Brain microvascular endothelial cell (primary cell): ENCODE measurements at places on chromosomes 5 and 9.
A peak's percentile ranks its signal among the peaks of the same experiment; 100 is the strongest.

GRCh38 chr5:130529111-130529510 is 624.8 kb downstream of the CHSY3 start:
- no peak for DNase-seq

GRCh38 chr5:52784737-52785136 is 3.0 kb upstream of the ITGA1 start:
- DNase-seq: no peak

- DNase-seq: no peak
These were observed 33.9 kb upstream of the ABCA1 start for GRCh38 chr9:104961701-104962359.

DNA sequence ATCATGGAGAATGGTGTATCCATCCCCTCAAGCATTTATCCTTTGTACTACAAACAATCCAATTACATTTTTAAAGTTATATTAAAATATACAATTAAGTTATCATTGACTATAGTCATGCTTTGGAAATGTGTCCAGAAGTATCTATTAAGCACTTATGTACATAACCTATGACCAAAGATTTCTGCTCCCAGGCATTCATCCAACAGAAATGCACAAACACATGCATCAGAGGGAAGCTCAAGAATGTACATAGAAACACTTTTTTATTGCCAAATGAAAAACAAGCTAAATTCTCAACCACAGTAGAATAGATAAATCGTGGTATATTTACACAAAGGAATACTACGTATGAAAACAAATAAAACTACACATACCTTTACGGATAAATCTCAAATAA is 700.5 kb upstream of the ZNF608 start:
- DNase-seq: peak; percentile 77

- DNase-seq: peak; percentile 97
These were observed 191.6 kb upstream of the MSX2 start for GRCh38 chr5:174532455-174533453.

DNA sequence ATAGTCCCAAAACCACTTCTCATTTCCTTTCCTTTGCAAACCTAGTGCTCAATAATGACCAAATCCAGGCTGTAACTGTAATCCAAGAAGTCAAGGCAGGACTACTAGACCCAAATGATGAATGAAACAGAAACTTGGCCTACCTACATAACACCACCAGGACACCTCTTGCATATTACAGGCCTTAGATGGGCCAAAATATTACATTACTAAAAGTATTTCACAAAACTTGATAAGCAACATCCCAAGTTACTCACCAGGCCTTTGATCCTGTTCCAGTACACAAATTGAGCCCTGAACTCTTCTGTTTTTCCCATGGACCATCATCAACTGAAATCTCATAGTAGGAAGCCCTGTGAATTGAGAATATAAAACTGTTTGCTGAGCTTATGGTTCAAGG is 34.8 kb downstream of the NADK2 start:
- DNase-seq: no peak

GRCh38 chr5:175790796-175791195 is 80.6 kb upstream of the CPLX2 start:
- DNase-seq: no peak

- DNase-seq: no peak
These were observed 22.1 kb upstream of the UGCG start for GRCh38 chr9:111874500-111874899.

DNA sequence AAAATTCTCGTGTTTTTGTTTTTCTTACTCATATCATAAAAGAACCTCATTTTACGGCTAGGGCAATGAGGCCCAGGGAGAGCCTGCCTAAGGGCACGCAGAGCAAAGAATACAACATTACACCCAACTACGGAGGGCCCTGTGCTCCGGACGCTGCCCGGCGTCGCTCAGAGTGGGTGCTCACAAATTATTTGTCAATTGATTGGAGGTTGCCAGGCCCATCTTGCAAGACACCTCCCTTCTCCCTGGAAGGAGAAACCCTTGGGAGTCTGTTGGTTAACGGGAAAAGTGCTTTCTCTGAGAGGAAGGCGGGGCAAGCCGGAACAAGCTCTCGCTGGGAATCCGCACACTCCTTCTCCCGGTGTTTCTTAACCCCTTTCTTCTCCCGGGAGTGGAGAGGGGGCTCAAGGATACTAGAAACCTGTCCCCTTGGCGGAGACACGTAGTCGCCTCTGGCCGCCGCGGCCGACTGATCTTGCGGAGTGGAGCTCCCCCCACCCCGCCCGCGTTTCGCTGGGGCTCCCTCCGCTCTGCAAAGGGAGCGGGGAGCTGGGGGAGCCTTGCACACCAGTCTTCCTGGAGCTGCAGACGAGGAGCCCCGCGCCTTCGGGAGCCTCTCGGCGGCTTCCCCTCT is 599.3 kb upstream of the SGCD start:
- no peak for DNase-seq

DNA sequence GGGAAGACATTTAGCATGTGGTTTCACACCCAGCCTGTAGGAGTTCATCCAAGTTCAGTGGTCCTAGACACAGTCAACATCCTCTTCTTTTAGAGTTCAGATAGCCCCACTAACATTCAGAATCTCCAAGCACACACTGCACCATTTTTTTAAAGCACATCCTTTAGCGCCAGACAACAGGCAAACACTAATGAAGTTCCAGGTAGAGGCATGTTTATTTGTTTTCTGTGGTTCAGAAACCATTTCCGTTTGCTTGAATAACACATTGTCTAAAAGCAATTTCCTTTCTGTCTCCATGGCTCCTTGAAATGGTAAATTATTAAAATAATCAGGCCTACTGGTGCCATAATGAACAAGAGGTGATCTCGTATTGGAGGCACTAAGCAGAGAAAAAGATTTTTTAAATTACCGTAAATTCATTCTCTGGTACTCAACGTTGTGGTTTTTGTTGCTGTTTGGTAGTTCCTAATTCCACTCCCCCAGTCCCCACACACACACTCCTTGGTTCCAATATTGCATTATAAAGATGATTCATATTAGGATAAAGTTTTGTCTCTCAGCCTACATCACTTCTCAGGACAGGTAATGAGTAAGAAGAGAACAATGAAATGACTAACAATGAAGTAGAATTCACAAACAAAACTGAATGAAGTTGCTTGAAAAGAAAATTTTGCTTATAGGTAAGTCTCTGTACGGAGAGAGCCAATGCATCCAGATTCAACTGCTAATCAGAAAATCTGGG is 153.1 kb downstream of the PCSK1 start:
- no peak for DNase-seq

GRCh38 chr5:78000191-78000590 is 224.1 kb upstream of the TBCA start:
- DNase-seq: no peak

GRCh38 chr5:166018716-166019115 is 2272.7 kb upstream of the WWC1 start:
- DNase-seq: no peak

- DNase-seq: no peak
These were observed 307.2 kb downstream of the GADD45G start for GRCh38 chr9:89911721-89912604.

DNA sequence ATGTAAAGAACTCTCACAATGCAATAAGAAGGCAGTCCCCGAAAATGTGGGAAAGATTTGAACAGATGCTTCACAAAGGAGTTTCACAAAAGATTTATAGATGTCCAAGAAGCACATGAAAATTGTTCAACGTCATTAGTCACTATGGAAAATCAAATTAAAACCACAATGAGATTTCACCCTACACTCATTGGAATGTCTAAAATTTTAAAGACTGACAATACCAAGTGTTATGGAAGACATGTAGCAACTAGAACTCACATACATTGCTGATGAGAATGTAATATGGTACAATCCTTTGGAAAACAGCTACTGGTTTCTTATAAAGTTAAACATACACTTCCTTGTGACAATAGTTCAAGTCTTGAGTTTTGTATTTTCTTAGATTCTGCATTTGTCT is 11.0 kb upstream of the RECK start:
- DNase-seq: no peak

DNA sequence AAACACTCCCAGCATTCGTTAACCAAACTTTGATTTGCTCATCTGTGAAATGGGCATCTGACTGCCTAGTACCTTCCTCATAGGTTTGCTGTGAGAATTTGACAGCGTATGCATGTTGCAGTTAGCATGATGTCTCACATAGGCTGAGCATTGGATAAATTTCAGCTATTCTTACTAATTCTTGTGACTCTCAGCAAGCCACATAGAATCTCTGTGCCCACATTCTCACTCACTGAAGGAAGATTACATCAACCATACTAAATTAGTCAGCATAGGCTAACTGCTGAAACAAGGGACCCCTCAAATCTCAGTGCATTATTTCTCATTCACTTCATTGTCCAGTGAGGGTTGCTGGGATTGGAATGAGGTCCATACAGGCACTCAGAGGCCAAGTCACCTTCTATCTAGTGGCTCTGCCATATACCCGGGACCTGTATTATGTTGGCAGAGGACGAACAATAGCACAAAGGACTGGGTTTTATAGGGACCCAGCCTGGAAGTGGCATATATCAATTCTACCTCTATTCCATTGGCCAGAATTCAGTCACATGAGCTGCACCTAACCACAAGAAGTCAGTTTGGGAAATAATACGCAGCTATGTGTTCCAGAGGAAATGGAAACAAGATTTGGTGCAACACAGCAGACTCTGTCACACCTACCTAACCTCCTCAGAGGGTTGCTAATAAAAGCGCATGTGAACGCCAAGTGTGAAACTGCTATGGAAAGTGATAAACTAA is 4.2 kb upstream of the PTGER4 start:
- DNase-seq: no peak
